ENCODE measurements at places on chromosomes 1 and 21. TPM values are rescaled to one million over a fixed set of nuclear protein-coding genes. Genes with fewer than 3 reads are reported as not detected.

- no peak overlapping the region for H3K27ac ChIP-seq
- H3K4me3 ChIP-seq: no peak overlapping the region
- no peak for DNase-seq
- H3K36me3 ChIP-seq: no peaks in the 10 kb centered on the region
- H3K4me1 ChIP-seq: peaks cover 7% of the 10 kb centered on the region
These were observed 5.3 kb upstream of the MOB3C start for GRCh38 chr1:46621930-46622329.

GRCh38 chr1:162327144-162327787 lies 49.4 kb downstream of the SPATA46 start:
- H3K4me1 ChIP-seq: peaks cover 6% of the 10 kb centered on the region
- no peak overlapping the region for H3K4me3 ChIP-seq
- H3K27ac ChIP-seq: no peak overlapping the region
- H3K36me3 ChIP-seq: no peaks in the 10 kb centered on the region
- DNase-seq: no peak
- no peaks in the 10 kb centered on the region for H3K27me3 ChIP-seq

GRCh38 chr1:84374991-84375696 lies 23.1 kb upstream of the DNASE2B start:
- H3K27ac ChIP-seq: no peak overlapping the region
- no peaks in the 10 kb centered on the region for H3K27me3 ChIP-seq
- DNase-seq: no peak
- H3K4me3 ChIP-seq: no peak overlapping the region
- H3K4me1 ChIP-seq: no peaks in the 10 kb centered on the region

DNA sequence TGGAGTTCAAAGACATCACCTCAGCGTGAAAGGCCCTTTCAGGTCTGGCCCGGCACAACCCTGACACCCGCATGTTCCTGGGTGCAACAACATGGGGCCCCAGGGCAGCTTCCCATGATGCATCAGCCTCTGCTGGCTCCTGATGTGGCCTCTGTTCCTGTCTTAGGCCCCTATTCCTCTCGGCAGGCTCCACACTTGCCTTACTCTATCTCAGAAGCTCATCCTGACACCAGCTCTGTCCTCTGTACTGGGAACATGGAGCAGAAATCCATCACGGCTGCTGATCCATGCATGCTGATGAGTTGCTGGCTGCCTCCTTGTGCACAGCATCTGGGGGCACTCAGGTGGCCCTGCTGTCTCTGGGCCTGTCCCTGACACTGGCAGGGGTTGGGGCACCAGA lies 74.6 kb downstream of the ADARB1 start:
- H3K4me3 ChIP-seq: no peak overlapping the region
- no peaks in the 10 kb centered on the region for H3K36me3 ChIP-seq
- DNase-seq: no peak

DNA sequence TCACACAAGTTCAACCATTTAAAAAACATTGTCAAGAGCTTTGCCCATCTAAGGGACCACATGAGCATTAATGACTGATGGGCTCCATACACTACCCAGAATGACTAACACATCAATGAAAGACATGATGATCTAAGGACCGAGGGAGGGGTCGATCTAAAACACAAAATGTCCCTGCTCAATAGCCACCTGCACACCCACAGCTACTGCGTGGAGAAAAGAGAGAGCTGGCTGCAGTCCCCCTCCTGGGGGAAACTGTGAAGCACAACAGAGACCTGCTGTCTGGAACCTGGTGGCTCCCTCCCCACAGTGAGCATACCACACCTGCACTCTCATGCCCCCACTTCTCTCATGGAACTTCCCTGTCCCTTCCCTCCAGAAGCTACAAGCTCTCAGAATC lies 130.1 kb upstream of the ERG start:
- H3K27me3 ChIP-seq: no peaks in the 10 kb centered on the region
- DNase-seq: no peak
- no peak overlapping the region for H3K27ac ChIP-seq

GRCh38 chr1:169872906-169873305 lies 20.8 kb downstream of the SCYL3 start:
- no peaks in the 10 kb centered on the region for H3K27me3 ChIP-seq
- peaks cover 30% of the 10 kb centered on the region for H3K36me3 ChIP-seq
- no peaks in the 10 kb centered on the region for H3K4me1 ChIP-seq
- no peak overlapping the region for H3K27ac ChIP-seq
- no peak overlapping the region for H3K4me3 ChIP-seq

GRCh38 chr1:177925006-177925405 lies 44.9 kb downstream of the SEC16B start:
- peaks cover 12% of the 10 kb centered on the region for H3K27me3 ChIP-seq
- no peak for DNase-seq
- H3K36me3 ChIP-seq: no peaks in the 10 kb centered on the region
- no peak overlapping the region for H3K27ac ChIP-seq
- H3K4me3 ChIP-seq: no peak overlapping the region

DNA sequence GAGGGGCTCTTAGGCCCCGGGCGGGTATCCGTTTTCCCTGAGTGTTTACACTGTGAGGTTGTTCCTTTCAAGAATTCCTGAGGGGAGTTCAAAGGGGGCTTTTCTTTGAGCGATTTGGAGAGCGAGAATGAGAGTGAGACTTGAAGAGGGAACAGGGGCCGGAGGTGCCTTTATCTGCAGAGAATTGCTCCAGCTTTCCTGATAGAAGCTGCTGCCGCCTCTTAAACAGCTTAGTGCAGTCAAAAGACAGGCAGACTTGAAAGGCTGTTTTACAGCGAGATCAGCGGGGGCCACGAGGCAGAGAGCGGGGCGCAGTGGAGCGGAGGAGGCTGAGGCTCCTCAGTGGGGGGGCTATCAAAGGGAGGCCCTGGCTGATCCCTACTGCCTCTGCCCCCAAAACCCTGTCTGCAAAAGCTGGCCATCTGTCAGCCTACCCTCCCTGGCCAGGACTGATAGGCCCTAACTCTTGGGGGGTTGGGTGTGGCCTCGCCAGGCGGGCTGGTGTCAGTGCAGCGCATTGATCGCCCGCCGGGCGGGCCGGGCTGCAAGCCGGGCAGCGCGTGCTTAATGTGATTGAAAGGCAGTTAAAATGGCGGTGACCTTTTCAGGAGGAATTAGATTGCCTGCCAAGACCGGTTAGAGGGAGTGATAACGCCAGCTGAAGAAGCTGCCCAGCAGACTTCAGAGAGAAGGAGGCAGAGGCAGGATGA lies 36.4 kb downstream of the TMEM53 start:
- no peaks in the 10 kb centered on the region for H3K4me1 ChIP-seq
- no peak for DNase-seq
- no peak overlapping the region for H3K4me3 ChIP-seq
- peaks cover 10% of the 10 kb centered on the region for H3K36me3 ChIP-seq
- H3K27me3 ChIP-seq: no peaks in the 10 kb centered on the region

- no peak overlapping the region for H3K4me3 ChIP-seq
- no peaks in the 10 kb centered on the region for H3K27me3 ChIP-seq
- H3K27ac ChIP-seq: no peak overlapping the region
- DNase-seq: no peak
- no peaks in the 10 kb centered on the region for H3K4me1 ChIP-seq
These were observed 24.4 kb downstream of the TBX15 start for GRCh38 chr1:118963456-118964430.

DNA sequence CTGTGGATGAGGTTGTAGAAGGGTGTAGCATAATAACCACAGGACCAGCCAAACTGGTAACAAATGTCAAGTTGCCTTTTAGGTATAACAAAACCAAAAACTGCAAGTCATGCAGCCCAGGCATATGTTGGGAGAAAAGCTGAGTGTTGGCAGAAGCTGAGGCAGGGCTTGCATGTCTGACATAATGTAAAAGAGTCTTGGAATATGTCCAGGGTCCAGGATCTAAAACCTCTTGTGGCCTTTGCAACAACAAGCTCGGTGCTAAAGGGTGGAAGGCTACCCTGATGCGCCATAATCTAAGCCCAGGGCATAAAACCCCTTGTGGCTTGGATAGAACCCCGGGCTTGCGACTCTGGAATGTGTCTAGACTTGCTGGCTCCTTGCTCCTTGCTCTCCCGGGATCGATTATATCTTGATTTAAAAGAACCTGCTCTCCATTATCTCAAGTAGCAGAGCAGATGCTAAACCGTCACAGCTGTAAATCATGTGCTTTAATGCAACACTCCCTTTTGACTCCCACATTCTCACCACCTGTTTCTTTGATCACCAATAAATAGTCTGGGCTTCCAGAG lies 26.5 kb upstream of the SLC35A3 start:
- no peak overlapping the region for H3K4me3 ChIP-seq
- H3K27ac ChIP-seq: no peak overlapping the region
- DNase-seq: no peak
- H3K27me3 ChIP-seq: no peaks in the 10 kb centered on the region
- no peaks in the 10 kb centered on the region for H3K36me3 ChIP-seq
- H3K4me1 ChIP-seq: no peaks in the 10 kb centered on the region

DNA sequence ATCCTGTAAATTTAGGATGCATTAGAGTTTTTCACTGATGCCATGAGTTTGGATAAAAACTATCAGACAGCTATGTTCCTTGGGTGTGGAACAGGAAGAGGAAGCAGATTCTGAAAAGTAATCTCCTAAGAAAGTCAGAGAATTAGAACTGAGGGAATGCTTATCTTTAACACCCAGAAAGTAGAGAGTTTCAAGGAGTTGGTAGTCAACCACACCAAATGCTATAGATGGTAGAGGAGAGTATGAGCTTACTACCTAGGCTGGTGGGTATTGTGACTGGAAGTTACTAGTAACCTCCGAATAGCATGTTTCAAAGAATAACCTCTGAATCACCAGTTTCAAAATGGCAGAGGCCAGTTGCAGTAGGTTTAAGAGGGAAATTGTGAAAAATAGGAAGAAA lies 288.0 kb downstream of the HMCN1 start:
- H3K27ac ChIP-seq: no peak overlapping the region
- no peak for DNase-seq
- H3K4me1 ChIP-seq: no peaks in the 10 kb centered on the region
- no peaks in the 10 kb centered on the region for H3K36me3 ChIP-seq
- H3K4me3 ChIP-seq: no peak overlapping the region
- no peaks in the 10 kb centered on the region for H3K27me3 ChIP-seq

GRCh38 chr1:99146129-99146848 lies 118.0 kb upstream of the PLPPR4 start:
- H3K4me1 ChIP-seq: no peaks in the 10 kb centered on the region
- DNase-seq: no peak
- no peak overlapping the region for H3K4me3 ChIP-seq
- no peak overlapping the region for H3K27ac ChIP-seq

DNA sequence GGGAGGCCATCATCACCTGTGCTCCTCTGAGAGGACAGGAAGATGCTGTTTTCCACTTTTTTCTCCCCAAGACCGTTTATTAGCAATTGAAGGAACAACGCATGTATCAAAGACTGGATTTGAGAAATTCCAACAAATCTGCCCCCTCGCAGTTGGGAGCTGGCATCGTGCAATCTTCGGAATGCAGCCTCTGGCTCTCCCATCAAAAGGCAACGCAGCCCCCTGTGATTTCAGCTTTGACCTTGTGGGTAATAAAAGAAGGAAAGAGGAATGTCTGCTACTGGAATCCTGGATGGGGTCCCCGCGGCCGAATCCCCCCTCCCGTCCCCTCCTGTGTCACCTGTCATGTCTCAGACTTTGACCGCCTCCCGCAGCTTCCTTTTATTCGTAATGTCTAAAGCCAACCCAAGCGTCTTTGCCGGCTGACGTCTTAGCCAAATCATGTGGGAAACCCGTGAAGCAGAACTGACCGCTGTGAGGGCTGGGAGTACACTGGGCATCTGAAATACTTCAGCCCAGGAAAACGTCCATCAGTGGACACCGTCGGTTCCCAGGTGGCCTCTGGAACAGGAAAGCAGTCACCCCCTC lies 101.5 kb downstream of the WDR4 start:
- H3K36me3 ChIP-seq: no peaks in the 10 kb centered on the region
- no peak for DNase-seq
- peaks cover 7% of the 10 kb centered on the region for H3K27me3 ChIP-seq
- H3K27ac ChIP-seq: no peak overlapping the region
- H3K4me1 ChIP-seq: no peaks in the 10 kb centered on the region
- no peak overlapping the region for H3K4me3 ChIP-seq

DNA sequence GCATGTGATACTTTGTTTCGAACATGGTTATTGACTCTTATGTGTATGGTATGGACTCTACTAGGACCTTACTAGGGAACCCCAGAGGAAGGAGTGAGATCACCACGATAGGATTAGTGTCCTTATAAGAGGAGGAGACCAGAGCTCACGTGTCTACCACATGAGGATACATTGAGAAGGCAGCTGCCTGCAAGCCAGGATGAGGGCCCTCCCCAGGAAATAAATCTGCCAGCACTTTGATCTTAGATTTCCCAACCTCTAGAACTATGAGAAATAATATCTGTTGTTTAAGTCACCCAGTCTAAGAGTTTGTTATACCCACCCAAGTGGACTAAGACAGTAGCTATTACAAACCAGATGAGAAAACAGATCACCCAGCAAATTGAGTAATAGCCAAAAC lies 559.3 kb upstream of the USP24 start:
- no peak overlapping the region for H3K4me3 ChIP-seq
- H3K4me1 ChIP-seq: no peaks in the 10 kb centered on the region
- no peak overlapping the region for H3K27ac ChIP-seq
- DNase-seq: no peak

GRCh38 chr1:20071416-20071815 lies 1.4 kb downstream of the PLA2G5 start:
- no peaks in the 10 kb centered on the region for H3K36me3 ChIP-seq
- no peak for DNase-seq
- H3K4me1 ChIP-seq: no peaks in the 10 kb centered on the region
- no peak overlapping the region for H3K4me3 ChIP-seq
- H3K27me3 ChIP-seq: 0 out of 2 replicates have a peak, but pooled peaks cover under 1% of the 10 kb centered on the region

DNA sequence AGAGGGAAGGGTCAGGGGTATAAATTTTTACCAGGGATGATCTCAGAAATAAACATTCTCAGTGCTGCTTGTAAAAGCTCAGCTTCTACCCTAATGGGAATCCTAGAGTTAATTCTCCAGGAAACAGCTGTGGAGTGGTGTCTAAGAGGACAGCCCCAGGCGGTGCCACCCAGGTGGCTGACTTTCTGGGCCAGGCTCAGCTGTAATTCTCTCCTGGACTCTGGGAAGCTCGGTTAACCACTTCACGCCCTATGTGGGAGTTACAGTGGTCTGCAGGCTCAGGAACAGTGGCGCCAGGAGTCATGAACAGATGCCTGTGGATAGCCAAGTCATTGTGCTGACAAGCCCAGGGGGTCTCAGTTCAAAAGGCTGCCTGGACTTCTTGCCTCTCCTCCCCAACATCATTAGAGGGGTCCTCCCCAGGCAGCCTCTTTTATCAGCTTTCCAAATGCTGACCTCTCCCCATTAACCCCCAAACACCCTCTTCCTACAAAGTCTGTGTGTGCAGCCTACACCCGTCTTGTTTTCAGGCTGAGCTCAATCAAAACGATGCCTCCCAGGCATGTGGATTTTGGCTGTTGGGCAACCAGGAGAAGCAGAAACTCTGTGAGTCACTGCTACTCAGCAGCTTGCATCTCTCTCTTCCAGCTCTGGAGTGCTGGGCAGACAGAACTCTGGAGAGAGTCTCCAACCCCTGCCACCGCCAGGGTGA lies 1.2 kb downstream of the HHIPL2 start:
- H3K27ac ChIP-seq: peak overlapping the region; percentile 73
- peak; percentile 15 for DNase-seq
- peaks cover 30% of the 10 kb centered on the region for H3K4me1 ChIP-seq
- peak overlapping the region; percentile 27 for H3K4me3 ChIP-seq
- no peaks in the 10 kb centered on the region for H3K36me3 ChIP-seq
- H3K27me3 ChIP-seq: no peaks in the 10 kb centered on the region

AGBL4 gene
- total RNA-seq: not detected

AGRN gene
- total RNA-seq: 153 TPM

VSIG8 gene
- total RNA-seq: not detected

CFAP141 gene
- not detected for total RNA-seq

ZNF326 gene
- total RNA-seq: 19.7 TPM

CD1E gene
- not detected for total RNA-seq

KPRP gene
- not detected for total RNA-seq

TEX38 gene
- total RNA-seq: not detected

DCAF8 gene
- total RNA-seq: 127 TPM
